CD4-positive, alpha-beta memory T cell (primary cell): ENCODE measurements at places on chromosomes 6 and 20. TPM values are rescaled to one million over a fixed set of nuclear protein-coding genes. Genes with fewer than 3 reads are reported as not detected.

Gene LAMP5
- polyA plus RNA-seq: not detected

Gene SLC2A4RG
- polyA plus RNA-seq: 2.2 TPM

Gene ACTR5
- polyA plus RNA-seq: 8.7 TPM

Gene CCN5
- not detected for polyA plus RNA-seq

Gene FOXP4
- polyA plus RNA-seq: 1.6 TPM

Gene ATF6B
- polyA plus RNA-seq: 11.4 TPM

Gene FKBP1A
- 47.0 TPM for polyA plus RNA-seq

Gene HLA-DPB1
- 76.9 TPM for polyA plus RNA-seq

Gene VGLL2
- not detected for polyA plus RNA-seq

Gene TAP1
- 324 TPM for polyA plus RNA-seq

Gene PAK5
- polyA plus RNA-seq: not detected

Gene PDYN
- polyA plus RNA-seq: not detected

DNA sequence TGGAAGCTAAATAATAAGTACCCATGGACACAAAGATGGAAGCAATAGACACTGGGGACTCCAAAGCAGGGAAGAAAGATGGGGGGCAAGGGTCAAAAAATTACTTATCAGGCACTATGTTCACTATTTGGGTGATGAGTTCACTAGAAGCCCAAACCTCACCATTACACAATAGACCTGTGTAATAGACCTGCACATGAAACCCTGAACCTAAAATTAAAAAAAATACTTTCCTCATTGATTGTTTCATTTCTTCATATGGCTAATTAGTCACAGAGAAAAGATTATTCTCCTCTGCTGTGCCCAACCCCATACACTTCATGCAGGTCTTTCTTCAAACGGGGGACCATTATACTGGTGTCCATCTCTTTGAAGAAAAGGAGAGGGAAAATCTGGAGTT lies 213.0 kb upstream of the DTNBP1 start:
- DNase-seq: no peak

GRCh38 chr20:50870561-50871161 lies 60.6 kb downstream of the ADNP start:
- no peak for DNase-seq

GRCh38 chr6:83270971-83271719 lies 78.0 kb downstream of the RWDD2A start:
- DNase-seq: no peak

GRCh38 chr6:14431385-14432330 lies 314.1 kb downstream of the CD83 start:
- DNase-seq: no peak

GRCh38 chr6:144468709-144469108 lies 183.6 kb downstream of the UTRN start:
- peak; percentile 35 for DNase-seq

DNA sequence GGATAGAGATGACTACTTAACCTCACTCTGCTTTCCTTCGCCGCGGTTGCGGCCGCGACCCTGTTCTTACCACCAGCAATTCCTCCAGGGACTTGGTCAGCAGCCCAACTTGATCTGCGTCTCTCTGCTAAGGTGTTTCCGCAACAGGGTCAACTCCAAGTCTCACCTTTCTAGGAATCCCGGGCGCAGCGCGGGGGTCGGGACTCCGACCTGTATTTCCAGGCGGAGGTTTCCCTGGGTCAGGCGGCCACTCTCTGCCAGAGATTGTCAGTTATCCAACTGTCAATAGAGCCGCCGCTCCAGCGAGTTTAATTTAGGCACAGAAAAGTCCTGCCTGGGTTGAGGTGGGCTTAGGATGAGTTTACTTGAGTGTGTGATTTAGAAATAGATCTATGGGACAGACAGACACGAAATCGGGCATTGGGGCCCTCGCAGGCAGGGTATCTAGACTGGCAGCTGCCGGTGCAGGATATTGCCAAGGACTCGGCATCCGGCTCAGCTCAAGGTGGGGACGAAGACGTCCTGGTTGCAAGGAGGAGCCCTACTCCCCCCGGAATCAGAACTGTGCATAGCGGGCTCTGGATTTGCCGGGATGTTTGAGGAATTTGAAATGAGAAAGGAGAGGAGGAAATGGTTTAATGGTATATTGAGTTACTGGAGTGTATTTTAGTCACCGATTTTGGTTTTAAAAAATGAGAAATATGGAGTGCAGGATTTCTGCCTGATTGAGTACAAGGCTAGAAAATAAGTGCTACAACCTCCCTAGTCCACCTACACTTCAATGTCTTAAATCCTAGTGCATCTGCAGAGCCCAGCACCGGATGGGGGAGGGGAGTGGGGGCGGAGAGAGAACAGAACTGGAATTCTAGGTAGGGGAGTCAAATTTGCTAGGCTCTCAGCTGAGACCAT lies 23.7 kb downstream of the POM121L2 start:
- DNase-seq: no peak

DNA sequence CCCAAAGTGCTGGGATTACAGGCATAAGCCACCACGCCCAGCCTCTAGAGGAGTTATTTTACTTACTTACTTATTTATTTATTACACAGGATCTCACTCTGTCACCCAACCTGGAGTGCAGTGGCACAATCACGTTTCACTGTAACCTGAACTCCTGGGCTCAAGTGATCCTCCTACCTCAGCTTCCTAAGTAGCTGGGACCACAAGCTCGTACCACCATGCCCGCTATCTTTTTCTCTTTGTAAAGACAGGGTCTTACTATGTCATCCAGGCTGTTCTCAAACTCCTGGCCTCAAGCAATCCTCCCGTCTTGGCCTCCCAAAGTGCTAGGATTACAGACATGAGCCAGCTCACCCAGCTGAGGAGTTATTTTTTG lies 1.6 kb upstream of the TRIB3 start:
- DNase-seq: no peak

DNA sequence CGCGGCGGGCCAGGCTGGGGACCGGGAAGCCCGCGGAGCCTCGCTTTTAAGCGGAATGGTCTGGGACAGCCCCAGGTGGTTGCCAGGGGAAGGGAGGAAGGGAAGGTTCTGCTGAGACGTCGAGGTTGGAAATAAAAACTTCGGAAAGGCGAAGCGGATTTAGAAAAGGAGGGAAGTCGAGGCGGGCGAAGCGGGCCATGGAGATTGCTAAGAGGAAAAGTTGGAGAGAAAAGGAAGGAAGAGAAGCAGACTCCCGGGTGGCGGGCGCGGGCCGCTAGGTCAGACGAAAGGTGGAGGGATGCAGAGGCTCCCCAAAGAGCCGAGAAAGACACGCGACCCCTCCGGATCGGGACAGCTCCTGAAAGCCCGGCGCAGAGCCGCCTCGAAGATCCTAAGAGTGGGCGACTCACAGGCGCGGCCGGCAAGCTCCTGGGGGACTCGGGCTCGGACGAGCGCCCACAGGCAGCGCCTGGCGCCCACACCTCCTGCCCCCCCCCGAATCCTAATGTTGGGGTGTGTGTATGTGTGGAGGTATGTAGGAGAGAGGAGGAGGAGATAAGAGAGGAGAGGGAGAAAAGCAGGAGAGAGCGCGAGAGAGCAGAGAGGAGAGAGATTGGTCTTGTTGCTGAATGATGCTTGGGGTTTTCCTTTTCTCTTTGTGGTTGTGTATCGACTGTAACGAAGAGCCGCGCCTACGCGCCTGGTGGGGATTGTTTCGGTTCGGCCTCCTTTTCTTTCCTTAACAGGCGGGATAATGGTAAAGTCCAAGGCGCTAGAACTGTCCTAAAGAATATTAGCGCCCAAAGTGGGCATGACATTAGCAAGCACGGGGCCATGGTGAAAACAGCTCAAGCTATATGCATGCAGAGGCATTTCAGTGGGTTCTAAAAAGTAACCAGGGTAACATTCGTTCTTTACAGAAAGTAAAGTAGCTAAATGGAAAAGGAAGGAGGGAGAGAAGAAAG lies 1.5 kb downstream of the TFAP2B start:
- no peak for DNase-seq

DNA sequence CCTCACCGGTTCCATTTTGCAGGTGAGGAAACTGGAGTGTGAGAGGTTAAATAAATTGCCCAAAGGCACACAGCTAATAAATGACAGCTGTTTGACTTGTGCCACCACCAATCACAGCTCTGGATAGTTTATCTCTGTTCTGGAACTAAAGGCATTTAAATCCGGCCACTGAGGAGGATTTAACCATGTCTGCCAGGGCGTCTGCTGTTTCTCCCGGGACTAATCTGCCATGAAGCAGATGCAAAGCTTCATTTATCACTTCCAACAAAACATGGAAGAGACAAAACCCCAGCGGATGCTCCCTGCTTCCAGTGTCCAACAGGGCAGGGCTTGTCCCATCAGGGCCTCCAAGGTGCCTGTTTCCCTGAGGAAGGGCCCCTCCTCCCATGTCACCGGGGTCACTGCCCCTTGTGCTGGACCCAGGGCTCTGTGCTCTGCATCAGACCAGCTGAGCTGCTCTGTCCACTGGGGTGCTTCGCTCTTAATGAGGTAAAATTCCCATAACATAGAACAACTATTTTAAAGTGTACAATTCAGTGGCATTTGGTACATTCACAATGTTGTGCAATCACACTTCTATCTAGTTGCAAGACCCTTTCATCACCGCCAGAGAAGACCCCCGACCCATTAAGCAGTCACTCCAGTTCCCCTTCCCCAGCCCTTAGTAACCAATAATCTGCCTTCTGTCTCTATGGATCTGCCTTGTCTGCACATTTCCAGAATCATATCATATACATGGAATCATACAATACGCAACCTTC lies 244.3 kb downstream of the PTPRT start:
- DNase-seq: no peak

DNA sequence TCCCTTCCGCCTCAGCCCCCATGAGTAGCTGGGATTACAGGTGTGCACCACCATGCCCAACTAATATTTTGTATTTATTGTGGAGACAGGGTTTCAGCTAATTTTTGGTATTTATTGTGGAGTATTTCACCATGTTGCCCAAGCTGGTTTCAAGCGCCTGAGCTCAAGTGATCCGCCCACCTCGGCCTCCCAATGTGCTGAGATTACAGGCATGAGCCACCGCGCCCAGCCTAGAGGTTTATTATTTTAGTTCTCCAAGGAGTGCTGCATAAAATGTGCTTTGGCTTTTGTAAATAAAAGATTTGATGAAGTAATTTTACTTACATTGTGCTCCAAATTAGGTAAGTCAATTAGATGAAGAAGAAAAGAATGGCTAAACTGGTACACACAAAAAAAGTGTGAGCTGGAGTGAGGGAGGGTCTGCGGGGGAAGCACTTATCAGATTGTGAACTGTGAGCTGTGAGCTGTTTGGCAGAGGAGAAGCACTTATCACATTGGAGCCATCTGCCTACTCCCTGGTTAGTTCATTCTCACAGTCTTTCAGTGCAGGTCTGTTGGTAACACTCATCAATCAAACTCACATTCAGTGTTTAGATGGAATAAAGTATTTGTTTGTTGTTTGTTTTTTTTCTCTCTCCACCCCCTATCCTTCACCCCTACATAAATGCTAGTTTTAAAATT lies 398.0 kb downstream of the EPHA7 start:
- no peak for DNase-seq
